GM12878 (cell line): ENCODE measurements at places on chromosomes 7 and 10. TPM values are rescaled to one million over a fixed set of nuclear protein-coding genes. Genes with fewer than 3 reads are reported as not detected.

Gene OR13A1
- total RNA-seq, result 0.23 and 0.29 TPM in 2 replicates

Gene TSPAN12
- 1.3 and 1.9 TPM in 2 replicates for total RNA-seq

Gene SEMA3A
- total RNA-seq, result 0.08 and 0.32 TPM in 2 replicates

Gene NPC1L1
- 0.08 TPM in 1 of 2 replicates, not detected in the other for total RNA-seq

Gene TAF6
- total RNA-seq, result 42.1 and 47.1 TPM in 2 replicates

Gene CDNF
- 0.43 and 1.0 TPM in 2 replicates for total RNA-seq

- no peak for DNase-seq
Measured at GRCh38 chr7:4103352-4104091, 578.6 kb upstream of the FOXK1 start.

GRCh38 chr7:36079446-36080025 is 73.5 kb upstream of the EEPD1 start:
- DNase-seq, result no peak

- DNase-seq, result no peak
Measured at GRCh38 chr10:128130051-128130450, 3.8 kb upstream of the MKI67 start.

DNA sequence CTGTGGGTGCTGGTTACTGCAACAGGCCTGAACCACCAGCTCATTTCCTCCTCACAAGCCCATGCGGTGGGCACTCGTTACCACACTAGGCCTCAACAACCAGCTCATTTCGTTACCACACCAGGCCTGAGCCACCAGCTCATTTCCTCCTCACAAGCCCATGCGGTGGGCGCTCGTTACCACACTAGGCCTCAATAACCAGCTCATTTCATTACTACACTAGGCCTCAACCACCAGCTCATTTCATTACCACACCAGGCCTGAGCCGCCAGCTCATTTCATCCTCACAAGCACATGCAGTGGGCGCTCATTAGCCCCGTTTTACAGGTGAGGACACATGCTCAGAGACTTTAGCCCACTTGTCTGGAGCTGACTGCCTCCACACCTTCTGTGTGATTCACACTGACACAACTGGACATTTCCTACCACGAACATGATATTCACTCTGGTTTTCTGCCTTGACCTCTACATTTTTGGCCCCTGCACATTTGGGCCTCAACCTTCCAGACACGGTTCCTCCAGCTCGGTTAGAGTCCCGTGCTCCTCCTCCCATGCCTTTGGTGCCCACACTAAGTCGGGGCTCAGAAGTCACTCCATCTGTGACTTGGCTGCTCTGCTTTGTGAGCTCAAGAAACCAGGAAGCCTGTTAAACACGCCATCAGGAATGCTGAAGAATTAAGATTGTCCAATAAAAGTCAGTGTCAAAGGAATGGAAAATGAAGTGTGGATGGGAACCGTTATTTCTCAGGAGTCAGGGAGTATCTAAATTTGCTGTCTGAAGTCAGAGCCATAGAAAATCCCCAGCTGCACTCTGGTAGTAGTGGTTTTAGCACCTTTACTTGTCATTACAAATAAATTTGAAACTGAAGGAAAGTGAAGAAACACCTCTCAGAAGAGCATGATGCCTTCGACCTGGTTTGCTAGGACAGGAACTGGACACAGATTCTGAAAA is 55.8 kb upstream of the LANCL2 start:
- DNase-seq, result peak; percentile 99

DNA sequence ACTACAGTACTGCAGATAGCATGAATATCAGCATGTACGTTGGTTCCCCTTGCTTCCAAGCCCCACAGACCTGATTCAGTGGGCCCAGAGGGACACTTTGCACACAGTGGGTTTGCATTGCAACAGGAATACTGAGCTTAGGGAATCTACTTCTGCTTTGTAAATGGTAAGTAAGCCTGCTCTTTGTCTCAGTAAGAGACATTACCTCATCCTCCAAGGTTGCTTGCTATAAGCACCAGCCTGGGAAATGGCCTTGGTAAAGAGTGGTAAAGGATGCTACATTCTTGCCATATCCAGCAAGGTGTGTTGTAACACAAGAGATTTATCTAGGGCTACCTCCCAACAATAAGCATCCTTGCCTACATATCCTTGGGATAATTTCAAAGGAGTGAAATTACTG is 730.5 kb downstream of the INHBA start:
- no peak for DNase-seq

DNA sequence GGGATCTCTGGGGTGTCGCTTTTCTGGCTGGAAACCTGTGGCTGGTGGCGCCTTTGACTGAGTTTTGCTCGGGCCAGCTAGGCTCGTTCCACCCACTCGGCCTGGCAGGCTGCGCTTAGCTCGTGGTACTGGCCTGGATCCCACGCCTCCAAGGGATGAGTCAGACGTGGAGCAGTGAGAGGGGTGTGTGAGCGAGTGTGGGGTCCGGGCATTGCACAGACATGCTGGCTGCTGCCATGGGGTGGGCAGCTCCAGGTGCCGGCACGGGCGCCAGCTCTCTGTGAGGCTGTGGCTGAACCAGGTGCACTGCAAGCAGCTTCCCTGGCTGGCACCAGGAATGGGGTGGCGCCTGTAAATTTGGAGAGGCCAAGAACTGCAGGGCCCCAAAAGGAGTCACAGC is 63.1 kb upstream of the CACNA2D1 start:
- DNase-seq, result no peak

DNA sequence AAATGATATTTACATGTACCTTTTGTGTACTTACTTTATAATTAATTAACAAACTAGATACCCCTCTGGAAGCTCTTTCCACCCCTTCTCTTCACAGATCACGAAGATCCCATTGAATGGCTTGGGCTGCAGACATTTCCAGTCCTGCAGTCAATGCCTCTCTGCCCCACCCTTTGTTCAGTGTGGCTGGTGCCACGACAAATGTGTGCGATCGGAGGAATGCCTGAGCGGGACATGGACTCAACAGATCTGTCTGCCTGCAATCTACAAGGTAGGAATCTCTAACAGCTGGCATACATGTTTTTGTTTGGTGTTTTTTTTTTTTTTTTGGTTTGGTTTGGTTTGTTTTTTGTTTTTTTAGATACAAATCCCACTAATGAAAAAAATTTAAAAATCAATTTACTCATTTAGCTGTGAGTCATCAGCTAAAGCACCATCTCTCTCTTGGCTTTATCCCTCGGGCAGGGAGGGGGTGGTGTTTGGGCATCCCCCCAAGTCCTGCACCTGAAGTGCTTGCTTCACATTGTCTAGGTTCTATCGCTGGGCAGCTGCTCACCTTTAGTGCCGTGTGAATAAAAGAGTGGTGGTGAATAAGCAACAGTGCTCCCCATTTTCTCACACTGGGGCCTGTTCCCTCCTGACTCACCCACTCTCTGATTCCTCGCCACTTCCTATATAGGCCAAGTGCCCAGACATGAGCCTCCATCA is 68.9 kb downstream of the MET start:
- no peak for DNase-seq

DNA sequence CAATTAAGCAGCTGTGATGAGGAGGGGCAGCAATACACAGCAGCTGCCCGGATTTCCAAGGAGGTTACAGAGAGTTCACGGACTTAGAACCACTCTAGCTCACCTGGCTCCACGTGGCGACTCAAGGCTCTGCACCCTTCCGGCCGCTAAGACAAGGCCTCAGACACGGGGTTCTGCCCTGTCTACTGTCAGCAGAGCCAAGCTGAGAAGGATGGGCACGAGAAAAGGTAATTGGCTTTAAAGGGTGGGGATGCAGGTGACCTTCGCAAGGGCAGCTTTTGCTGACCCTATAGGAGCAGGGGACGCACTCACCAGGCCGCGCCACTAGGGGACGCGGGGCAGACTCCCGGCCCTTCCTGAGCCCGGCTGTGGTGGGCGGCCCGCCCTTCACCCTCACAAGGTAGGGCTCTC is 152.4 kb downstream of the KIF20B start:
- no peak for DNase-seq

GRCh38 chr10:79482741-79483140 is 29.6 kb upstream of the EIF5AL1 start:
- DNase-seq, result no peak

DNA sequence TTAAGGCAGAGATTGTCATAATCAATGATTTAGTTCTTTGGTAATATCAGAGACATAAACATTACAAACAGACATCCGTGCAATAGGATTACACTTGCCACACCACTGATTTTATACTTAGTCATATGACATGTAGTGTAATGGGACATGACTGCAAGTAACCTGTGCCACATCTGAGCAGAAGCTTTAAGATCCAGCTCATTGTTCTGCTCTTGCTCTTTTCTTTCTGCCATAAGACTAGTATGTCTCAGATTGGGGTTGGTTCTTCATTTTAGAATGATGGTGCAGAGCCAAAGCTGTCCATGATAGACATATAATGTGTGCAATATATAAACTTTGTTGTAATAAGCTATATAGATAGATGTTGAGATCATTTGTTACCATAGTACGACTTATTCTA is 119.7 kb upstream of the SEMA3A start:
- no peak for DNase-seq

- no peak for DNase-seq
Measured at GRCh38 chr7:157468221-157469111, 131.7 kb downstream of the DNAJB6 start.

GRCh38 chr10:102918817-102919245 is 737 bp downstream of the CNNM2 start:
- no peak for DNase-seq

- no peak for DNase-seq
Measured at GRCh38 chr10:68899186-68899745, 1.8 kb upstream of the DDX50 start.

DNA sequence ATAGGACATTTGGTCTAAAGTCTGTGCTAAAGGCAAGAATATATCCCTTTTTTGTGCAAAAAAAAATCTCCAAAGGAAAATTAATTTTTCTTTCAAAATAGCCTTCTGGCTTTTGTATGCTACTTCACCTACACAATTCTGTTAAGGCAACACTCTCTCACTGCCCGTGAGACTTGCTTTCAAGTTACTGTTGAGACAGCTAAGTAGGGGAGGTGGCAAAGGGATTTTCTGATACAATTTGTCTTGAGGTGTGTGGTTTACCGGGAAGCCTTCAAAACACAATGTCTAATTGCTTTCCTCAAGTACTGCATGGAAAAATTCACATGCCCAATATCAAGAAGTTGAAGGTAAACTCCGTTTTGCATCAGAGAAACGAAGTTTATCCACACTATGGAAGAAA is 50.8 kb upstream of the RSU1 start:
- no peak for DNase-seq

GRCh38 chr10:61931620-61932332 is 30.3 kb downstream of the ARID5B start:
- no peak for DNase-seq

DNA sequence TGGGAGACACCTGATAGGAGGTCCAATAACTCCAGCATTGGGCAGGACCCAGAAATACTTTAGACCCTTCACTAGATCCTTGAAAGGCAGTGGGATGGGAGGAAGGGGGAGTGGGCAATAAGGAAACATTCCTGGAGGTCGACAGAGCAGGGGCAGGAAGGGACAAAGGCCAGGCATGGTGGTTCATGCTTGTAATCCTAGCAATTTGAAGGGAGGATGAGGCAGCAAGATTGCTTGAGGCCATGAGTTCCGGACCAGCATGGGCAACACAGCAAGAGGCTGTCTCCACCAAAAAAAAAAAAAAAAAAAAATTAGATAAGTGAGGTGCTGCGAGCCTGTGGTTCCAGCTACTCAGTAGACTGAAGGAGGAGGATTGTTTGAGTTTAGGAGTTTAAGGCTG is 134.9 kb downstream of the JCAD start:
- no peak for DNase-seq
